ENCODE measurements at places on chromosomes 1 and 21. TPM values are rescaled to one million over a fixed set of nuclear protein-coding genes. Genes with fewer than 3 reads are reported as not detected.

Gene USH2A
- total RNA-seq = not detected

Gene MXRA8
- total RNA-seq = not detected

Gene H6PD
- total RNA-seq = 15.1 TPM

DNA sequence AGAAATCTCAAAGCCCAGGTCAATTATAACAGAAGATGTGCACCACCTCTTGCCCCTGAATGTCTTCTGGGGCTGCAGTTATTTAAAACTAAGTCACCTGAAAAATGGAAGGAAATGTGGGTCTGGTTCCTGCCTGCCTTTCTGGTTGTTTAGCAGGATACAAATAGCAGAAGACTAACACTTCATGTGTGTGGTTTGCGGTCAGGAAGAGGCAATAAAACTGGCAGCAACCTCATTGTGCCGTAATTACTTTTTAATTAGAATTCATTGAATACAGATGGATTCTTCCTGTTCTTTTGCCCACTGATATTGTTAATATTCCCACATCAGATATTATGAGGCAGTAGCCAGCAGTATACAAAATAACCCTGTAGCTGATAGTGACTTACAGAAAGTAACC is 345.7 kb downstream of the ZNF326 start:
- DNase-seq = no peak

Gene ELAVL4
- not detected for total RNA-seq

Gene LEFTY2
- total RNA-seq = not detected

DNA sequence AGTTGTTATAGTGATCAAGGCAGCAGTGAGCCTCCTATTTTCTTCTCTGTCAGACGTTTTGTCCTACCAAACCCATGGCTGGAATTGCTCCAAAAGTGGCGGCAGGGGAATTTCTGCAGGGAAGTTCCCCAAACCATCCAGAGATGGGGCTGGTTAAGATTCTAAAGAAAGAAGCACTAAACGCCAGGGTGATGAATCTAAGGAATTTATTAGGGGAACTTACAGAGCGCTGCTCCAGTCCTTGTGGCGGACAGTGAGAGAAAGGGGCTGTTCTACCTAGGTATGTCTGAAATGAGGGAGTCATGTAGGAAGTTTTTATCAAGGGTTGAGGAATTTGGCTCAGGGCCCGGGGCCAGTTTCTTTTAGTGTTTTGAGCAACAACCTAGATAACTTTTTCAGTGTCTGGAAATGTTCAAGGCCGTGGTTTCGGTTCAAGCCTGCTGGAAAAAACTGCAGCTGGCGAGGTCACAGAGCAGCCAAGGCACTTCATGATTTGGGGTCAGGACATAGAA is 222.4 kb upstream of the B3GALT2 start:
- no peak for DNase-seq

GRCh38 chr1:170356585-170356984 is 175.4 kb upstream of the GORAB start:
- no peak for DNase-seq

GRCh38 chr1:61426254-61426653 is 298.7 kb downstream of the TM2D1 start:
- DNase-seq = no peak

DNA sequence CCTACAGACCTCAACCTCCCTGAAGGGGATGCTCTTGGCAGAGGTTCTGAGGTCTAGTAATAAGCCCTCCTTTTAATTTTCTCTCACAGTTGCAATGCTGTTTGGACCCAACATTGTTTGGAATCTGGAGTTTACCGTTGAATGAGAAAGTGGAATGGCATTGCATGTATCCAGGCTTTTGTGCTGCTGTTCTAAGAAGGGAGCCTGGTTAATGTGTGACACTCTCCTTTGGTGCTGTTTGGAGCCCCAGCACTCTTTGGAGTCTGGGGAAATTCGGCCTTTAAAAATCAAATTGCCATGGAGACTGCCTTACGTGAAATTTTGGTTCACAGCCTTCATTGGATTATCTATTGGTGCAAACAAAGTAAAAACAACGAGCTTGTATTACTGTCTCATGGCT is 23.7 kb upstream of the TMEM61 start:
- DNase-seq = no peak

Gene OR2AK2
- not detected for total RNA-seq

Gene PPP2R5A
- 37.6 TPM for total RNA-seq

Gene DNAH14
- 1.7 TPM for total RNA-seq

Gene CXADR
- not detected for total RNA-seq

Gene PRCC
- 86.2 TPM for total RNA-seq

Gene SLC35F3
- total RNA-seq = 0.56 TPM

DNA sequence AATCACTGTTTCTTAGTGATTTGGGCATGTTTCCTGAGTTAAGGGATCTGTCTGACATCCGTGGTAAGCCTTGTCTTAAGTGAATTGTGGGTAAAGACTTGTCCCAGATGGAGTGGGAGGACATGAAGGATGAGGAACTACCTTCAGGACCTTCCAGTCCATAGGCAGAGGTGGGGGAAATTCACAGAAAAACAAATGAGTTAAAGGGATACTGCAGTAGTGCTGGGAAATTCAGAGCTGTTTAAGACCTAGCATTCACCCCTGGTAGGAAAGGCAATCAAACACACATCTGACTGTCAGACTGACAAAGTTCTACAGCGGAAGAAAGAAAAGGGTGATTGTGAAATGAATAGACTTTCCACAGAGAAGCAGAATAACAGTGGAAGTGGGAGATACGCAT is 3.0 kb downstream of the GNAT2 start:
- no peak for DNase-seq

DNA sequence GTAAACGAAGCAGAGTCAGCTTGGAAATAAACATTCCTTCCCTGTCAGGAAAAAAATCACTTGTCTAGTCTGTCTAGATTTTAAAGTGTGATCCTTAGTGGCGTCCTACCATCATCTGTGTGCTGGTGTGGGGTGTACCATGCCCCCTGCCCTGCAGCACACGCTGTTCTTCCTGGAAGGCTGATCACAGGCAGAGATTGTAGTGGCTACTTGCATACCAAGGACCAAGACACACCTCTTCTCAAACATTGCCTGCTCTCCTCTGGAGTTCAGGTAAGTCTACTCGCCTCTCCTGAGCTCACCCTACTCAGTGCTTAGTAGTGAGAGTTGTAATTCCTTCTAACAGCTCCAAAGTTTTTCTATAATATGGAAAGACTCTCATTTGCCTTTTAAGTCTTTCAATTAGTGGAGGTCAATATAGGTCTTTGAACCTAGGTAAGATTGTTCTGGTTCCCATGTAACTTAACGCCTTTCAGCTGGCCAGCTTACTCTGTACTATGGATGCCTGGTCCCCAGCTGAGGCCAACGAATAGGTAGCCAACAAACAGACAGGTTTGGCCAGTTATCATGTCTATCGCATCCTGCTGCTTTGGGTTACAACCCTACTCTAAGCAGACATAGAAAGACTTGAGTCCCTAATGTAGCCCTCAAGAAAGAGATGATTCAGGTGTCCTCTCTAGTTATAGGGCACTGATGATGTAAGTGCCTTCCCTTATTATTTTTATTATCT is 55.4 kb downstream of the XCL1 start:
- no peak for DNase-seq

Data from natural killer cell treated with Interleukin-12 subunit alpha and Interleukin-12 subunit beta and Interleukin-15 and Interleukin-18, amount 100 ng/mL, for 72 hours (primary cell).